Activated T-cell treated with anti-CD3 and anti-CD28 coated beads for 24 hours (primary cell): ENCODE measurements at places on chromosomes 2 and 18.

- no peak for DNase-seq
Observed at GRCh38 chr2:104447831-104448434, 406.0 kb upstream of the POU3F3 start.

- no peak for DNase-seq
Observed at GRCh38 chr18:23855721-23856120, 158.8 kb upstream of the TTC39C start.

DNA sequence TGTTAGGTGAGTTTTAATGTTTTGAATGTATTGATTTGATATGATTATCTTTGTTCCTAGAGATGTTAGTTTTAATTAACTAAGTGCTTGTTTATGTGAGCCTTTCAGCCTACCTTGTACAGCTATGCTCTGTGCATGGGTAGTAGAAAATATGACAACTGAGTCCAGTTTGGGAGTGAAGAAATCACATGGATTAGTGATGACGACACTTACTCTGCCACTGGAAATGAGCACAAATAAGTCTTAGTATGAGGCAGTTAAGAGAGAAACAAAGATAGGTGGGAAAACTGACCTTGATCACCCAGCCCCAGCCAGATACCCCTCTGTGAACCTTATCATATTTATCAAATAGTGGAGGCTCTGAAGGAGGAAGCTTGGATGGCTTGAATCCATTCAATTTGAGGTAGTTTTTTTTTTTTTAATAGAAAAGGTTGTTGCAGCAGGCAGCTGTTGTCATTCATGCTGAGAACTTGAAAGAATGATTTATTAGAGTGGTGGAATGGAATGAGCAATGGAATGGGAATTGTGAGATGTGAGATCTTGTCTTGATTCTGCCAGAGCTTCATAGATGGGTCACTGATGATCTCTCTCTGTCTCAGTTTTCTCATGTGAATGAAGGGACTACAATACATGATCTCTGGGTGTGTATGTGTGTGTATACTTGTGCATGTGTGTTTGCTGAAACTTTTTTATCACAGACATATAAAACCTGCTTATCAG is 96.4 kb downstream of the MAP3K20 start:
- no peak for DNase-seq

- no peak for DNase-seq
Observed at GRCh38 chr2:46164529-46165301, 132.5 kb upstream of the EPAS1 start.

GRCh38 chr2:59276917-59277316 is 1035.8 kb upstream of the FANCL start:
- no peak for DNase-seq

GRCh38 chr18:6947338-6948030 is 170.1 kb downstream of the LAMA1 start:
- no peak for DNase-seq
